ENCODE measurements at places on chromosomes 5 and 9.

GRCh38 chr5:52989025-52989780 is at the start of gene ITGA2:
TSS of gene ITGA2 (plus strand) at chr5:52989352. CDS start at chr5:52989469, 117 bp downstream.
- DNase-seq, result peak; percentile 70

- no peak for DNase-seq
These were observed 22.4 kb downstream of the SCGB3A1 start for GRCh38 chr5:180568914-180569313.

- no peak for DNase-seq
These were observed 30.6 kb upstream of the TTC1 start for GRCh38 chr5:159978358-159978757.

DNA sequence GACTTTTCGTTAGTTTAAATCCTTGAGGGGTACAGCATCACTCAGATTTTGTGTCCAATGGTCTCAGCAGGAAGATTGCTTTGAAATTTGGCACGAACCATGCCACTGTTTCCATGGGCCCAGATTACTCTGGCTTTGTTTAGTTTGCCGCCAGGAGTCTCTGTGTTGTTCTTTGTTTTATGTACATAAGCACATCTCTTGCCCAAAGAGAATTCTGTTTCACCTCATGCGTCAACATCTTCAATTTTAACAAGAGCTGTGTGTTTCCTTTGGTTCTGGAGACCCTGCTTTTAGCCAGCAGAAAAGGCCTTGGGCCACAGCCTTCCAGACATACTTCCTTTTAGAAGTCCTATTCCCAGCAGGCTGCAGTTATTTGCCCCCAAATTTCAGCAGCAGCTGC is 62.4 kb downstream of the TNPO1 start:
- DNase-seq, result no peak

GRCh38 chr5:145697251-145697990 is 137.7 kb downstream of the PRELID2 start:
- DNase-seq, result peak; percentile 52

DNA sequence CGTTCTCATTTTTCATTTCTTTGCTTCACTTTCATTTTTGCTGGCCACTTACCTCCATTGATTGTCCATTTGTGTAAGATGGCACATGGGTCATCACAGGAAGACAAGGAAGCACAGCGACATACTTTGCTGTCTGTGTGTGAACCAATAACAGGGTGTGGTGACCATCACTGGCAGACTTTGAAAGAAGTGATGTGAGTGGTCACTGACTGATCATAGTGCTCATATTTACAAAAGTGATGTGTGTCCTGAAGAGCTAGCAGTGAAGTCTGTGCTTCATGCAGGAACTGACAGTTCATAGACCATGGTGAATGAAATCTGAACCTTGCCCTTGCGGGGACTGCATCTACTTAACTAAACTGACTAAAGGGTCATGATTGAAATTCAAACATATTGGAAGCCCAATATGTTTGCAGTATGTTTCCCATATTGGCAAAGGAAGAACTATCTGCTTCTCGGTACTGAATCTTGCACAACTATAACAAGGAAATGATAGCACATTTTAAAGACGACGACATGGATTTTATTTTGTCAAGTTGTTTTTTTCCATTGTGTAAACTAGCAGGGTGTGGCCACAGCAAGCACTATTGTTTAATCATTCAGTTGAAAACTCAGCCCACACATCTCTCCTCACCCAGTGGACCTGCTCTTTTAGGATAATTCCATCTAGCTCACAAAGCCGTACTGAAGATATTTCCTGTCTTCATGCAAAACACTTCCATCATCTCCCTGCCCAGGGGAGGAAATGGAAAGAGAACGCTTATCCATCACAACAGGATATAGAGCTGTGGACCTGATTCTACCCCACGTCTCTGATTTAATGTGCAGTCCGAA is 232.0 kb upstream of the ANKRD55 start:
- peak; percentile 75 for DNase-seq

GRCh38 chr5:66442951-66443445 is 153.2 kb upstream of the MAST4 start:
- DNase-seq, result no peak

DNA sequence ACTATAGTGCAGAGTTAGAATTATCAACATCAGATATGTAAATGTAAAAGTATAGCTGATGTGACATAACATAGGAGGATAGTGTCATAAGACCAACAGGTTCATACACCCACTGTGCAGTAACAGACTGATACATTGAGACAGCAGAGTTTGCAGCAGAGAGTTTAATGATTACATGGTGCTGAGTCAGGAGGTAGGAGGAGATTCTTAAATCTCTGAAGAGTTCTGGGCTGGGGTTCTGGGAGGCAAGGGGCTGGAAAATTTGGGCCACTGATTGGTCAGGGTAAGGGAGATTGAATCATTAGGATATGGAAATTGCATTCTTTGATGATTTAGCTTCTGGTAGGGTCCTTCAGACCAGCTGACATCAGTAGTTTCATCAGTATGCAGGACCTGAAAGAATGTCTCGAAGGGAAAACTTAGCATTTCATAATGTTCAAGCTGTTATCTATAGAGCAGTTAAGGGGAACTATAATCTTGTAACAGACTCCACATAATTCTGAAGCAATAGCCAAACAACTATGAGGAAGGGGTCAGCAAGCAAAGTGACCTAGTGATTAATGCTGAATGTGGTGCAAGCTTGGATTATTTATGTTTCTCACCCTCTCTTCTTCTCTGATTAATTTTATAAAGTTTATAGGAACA is 35.6 kb downstream of the CCL28 start:
- DNase-seq, result no peak

DNA sequence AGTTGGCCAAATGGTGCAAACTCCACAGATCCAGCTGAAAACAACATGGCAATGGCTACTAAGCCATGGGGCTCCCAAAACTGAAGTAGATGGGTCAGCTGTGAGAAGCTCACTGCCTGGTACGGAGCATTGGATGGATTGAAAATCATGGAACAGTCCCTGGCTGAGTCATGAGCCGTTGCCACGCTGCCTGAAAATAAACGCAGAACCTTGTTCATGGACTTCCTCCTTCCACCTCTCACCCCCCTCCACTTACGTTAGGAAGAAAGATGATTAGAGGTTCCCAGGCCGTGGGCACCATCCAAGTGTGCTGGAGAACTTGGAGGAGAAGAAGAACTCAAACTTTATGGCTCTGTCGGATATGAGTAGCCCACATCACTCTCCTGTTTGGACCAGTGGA is 6.8 kb upstream of the DIPK1B start:
- no peak for DNase-seq

DNA sequence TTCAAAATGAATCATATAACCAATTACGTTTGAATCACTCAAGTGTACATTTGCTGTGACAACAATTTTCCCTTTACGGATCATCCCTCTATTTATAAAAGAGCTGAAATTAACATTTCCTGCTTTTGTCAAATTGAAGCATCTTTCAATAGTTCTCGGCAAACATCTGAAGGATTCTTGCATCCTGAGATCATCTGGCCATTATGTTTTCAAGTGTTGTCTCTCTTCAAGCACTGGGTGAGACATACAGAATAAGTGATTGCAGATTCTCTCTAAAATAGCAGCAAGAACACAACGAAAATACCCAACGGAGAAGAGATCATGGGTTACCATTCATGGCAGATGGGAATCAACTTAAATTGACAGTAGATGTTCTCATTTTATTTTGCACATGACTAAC is 283.4 kb upstream of the GRAMD2B start:
- no peak for DNase-seq

GRCh38 chr5:56026863-56027300 is 32.1 kb upstream of the IL6ST start:
- no peak for DNase-seq

- DNase-seq, result no peak
These were observed 458.6 kb downstream of the ZNF608 start for GRCh38 chr5:124287813-124288212.

- no peak for DNase-seq
These were observed 111.6 kb downstream of the PRELID2 start for GRCh38 chr5:145723516-145723915.

- DNase-seq, result no peak
These were observed 116.1 kb upstream of the SLC12A2 start for GRCh38 chr5:127967323-127967982.

- no peak for DNase-seq
These were observed 6.4 kb upstream of the KIF27 start for GRCh38 chr9:83927591-83927990.

DNA sequence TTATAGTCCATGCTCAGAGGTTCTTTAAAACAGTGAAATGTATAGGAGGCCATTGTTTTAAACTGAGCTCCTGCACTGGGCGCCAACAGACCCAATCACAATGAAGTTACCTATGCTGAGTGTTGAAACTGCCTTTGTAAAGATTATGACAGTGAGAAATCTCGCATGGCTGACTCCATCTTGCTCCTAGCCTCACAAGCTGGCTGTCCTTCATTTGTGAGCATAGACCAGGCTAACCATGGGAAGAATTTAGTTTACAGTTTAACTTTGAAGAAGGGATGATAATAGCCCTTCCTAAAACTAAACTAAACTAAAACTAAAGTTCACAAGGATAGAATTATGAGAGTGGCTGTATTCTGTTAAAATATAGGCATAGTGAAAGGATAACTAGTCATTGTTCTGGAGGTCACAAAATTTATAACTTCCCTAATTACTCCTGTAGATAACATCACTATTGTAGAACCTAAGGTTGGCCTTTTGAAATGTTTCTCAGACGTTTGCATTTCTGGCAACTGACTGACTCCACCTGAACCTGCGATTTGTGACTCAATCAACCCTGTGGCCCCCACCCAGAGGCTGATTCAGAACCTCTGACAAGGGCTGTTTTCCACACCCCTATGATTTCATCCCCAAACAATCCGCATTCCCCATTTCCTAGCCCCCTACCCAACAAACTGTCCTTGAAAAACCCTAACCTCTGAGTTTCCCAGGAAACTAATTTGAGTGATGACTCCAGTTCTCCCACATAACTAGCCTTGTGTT is 59.1 kb downstream of the HMHB1 start:
- no peak for DNase-seq

All from dermis microvascular lymphatic vessel endothelial cell (primary cell).